ENCODE measurements at places on chromosomes 11 and 22.
A peak's percentile ranks its signal among the peaks of the same experiment; 100 is the strongest.

DNA sequence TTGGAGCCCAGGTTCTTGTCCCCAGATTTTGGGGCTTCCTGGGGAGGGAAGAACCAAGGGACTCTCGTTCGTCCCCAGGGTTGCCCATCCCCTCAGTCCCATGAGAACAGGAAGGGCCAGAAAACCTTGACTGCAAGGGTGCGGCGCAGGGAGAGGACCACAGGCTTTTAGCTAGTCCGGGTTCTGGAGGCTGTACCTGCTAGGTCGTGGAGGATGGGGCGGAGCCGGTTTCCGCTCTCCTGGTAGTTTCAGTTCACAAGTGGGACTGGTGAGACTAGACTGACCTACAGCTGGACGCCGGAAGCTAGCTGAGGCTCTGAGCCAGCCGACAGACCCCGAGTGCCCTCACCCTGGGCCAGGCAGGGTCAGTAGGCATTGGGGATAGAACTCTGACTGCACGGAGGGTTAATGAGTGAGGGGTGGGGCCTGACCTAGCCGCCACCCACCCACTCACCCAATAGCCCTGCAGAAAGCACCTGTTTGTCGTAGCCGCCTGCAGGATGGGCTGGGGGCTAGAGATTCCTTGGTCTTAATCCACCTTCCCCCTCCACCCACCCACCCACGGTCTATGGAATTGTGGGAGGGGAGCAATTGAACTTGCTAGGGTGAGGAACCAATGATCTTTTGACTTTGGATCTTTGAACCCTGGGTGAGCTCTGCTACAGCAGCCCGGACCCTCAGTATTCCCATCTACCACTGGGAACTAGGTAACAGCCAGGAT is 1.5 kb downstream of the MAFF start:
- H3K4me1 ChIP-seq, result peaks cover 37% of the 10 kb centered on the region
- no peaks in the 10 kb centered on the region for H3K36me3 ChIP-seq
- H3K4me3 ChIP-seq, result peak overlapping the region; percentile 75
- DNase-seq, result no peak

DNA sequence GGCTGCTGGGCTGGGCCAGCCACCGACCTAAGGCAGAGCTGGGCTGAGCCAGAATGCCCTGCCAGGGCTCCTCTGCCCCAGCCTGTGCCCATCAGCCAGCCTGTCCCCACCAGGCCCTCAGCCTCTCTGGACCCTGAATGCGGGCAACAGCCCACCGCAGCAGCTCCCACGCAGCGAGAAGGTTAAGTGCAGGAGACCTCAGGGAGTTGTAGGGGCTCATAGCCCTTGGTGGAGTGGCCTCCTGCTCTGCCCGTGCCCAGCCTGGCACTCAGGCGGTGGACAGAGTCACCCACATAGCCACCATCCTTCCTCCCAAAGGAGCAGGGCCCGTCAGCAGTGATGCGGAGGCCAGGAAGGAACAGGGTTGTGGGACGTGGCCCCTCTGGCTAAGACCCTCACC is 19.1 kb downstream of the WNT7B start:
- no peak overlapping the region for H3K4me3 ChIP-seq
- H3K36me3 ChIP-seq, result no peaks in the 10 kb centered on the region
- no peak for DNase-seq
- no peak overlapping the region for H3K27ac ChIP-seq
- H3K4me1 ChIP-seq, result no peaks in the 10 kb centered on the region

GRCh38 chr11:5620651-5621521 is 3.9 kb upstream of the TRIM34 start:
- no peaks in the 10 kb centered on the region for H3K27me3 ChIP-seq
- no peak for DNase-seq

DNA sequence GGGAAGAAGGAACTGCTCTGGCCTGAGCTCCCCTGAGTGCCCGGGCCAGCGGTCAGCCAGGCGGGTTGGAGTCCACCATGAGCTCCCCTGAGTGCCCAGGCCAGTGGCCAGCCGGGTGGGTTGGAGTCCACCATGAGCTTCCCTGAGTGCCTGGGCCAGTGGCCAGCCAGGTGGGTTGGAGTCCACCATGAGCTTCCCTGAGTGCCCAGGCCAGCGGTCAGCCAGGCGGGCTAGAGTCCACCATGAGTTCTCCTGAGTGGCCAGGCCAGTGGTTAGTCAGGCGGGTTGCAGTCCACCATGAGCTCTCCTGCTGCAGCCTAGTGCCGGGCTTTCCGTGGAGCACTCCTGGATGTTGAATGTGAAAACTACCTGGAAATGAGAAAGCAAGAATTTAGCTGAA is 844.0 kb downstream of the TBC1D22A start:
- peaks cover 2% of the 10 kb centered on the region for H3K27me3 ChIP-seq
- H3K27ac ChIP-seq, result no peak overlapping the region
- H3K36me3 ChIP-seq, result no peaks in the 10 kb centered on the region
- DNase-seq, result no peak

- no peaks in the 10 kb centered on the region for H3K36me3 ChIP-seq
- H3K4me1 ChIP-seq, result no peaks in the 10 kb centered on the region
- no peak overlapping the region for H3K27ac ChIP-seq
- H3K4me3 ChIP-seq, result no peak overlapping the region
- no peak for DNase-seq
These were observed 125.1 kb downstream of the SERGEF start for GRCh38 chr11:17887779-17888178.

- H3K27me3 ChIP-seq, result no peaks in the 10 kb centered on the region
- DNase-seq, result no peak
- no peak overlapping the region for H3K4me3 ChIP-seq
- no peak overlapping the region for H3K27ac ChIP-seq
These were observed 15.9 kb downstream of the INCENP start for GRCh38 chr11:62139526-62140303.

DNA sequence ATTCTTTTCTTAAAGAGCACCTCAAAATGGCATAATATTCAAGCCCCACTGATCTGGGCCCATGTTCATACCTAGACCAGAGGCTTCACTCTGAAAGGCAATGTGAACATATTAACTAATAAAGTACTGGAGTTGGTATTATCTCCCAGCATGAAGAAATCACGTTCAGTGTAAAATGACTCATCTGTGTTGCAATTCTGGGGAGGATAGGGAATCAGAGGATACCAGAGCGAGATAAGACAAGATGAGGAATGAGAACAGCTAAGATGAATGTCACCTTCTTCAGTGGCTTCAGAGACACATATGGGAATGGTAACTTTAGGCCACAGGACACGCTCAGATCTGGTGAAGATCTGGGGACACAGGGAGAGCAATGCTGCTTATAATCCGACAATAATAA is 121.1 kb downstream of the NTM start:
- H3K27ac ChIP-seq, result no peak overlapping the region
- no peaks in the 10 kb centered on the region for H3K4me1 ChIP-seq
- H3K27me3 ChIP-seq, result no peaks in the 10 kb centered on the region
- no peak overlapping the region for H3K4me3 ChIP-seq

- no peak overlapping the region for H3K27ac ChIP-seq
- H3K4me1 ChIP-seq, result no peaks in the 10 kb centered on the region
- H3K36me3 ChIP-seq, result no peaks in the 10 kb centered on the region
- peaks cover 19% of the 10 kb centered on the region for H3K27me3 ChIP-seq
- no peak overlapping the region for H3K4me3 ChIP-seq
These were observed 944 bp upstream of the SCGB1D2 start for GRCh38 chr11:62241095-62241494.

DNA sequence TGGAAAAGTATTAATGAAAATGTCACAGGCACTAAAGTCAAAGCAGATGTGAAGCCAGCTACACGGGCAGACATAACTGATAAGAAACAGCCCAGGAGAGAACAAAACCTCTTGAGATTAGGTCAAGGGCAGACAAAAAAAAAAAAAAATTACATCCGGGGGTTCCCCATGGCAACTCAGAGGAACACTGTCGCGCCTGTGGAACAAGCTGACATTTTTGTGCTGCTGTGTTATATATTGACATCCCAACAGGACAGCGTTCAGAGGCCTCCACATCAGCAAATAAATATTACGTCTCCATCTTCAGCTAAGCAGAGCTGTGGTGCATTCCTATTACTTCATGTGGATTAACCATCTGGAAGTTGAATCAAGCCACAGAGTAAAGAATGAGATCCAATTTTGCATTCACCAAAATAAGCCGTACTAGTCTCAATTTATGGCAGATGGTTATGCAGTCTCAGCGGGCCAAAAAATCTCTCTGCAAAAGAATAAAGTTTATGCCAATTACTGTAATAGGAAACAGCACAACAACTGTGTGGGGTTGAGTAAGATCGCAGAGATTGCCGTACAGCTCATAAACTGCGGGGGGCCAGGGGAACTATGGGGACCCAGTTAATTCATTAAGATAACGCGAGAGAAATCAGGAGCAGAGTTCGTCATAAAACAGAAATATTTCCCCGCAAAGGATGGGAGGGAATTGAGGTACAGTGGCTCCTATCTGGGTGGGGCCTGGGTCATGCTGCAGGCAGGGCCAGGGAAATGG is 41.3 kb upstream of the MN1 start:
- no peaks in the 10 kb centered on the region for H3K4me1 ChIP-seq
- H3K4me3 ChIP-seq, result no peak overlapping the region
- H3K27ac ChIP-seq, result no peak overlapping the region
- DNase-seq, result no peak
- no peaks in the 10 kb centered on the region for H3K27me3 ChIP-seq

GRCh38 chr11:78268591-78269410 is 80.1 kb downstream of the USP35 start:
- no peak for DNase-seq
- peaks cover 5% of the 10 kb centered on the region for H3K4me1 ChIP-seq
- H3K27me3 ChIP-seq, result no peaks in the 10 kb centered on the region
- peaks cover 10% of the 10 kb centered on the region for H3K36me3 ChIP-seq
- H3K27ac ChIP-seq, result no peak overlapping the region
- H3K4me3 ChIP-seq, result no peak overlapping the region

DNA sequence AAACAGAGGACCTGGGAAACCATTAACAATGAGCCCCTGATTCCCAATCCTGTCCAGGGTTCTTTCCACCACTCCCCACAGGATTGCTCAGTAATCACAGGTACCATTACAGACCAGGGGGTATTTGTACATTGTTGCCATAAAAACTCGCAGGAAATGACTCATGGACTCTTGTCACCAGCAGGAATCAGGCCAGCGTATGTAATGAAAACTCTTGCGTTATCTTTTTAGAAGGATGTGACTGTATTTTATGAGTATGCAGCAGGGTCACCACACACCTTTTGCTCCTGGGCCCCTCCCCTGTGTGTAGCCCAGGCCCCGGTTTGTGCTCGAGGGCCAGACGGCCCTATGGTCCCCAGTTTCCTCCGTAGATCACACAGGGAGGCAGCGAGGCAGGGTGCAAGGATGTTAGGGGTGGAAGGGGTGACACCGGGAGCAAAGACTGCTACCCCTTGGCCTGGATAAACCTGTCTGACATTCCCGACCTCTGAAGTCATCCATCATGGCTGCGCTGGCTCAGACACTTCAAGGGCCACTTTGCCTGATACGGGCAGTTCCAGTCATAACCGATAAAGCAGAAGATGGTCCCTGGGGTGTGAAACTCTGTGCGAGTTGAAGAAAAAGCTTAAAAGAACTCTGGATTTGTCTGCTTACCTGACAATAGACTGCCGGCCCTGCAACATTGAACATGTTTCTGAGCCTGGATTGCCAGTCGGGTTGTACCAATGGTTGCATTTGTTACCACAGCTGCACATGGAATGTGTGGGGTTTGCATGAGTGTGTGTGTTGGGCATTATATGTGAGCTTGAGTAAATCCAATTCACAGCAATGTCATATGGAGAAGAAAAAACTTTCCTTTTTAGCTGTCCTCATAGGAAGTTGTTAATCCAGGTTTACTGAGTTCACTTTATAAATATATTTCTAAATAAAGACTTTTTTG is 56.9 kb downstream of the MICAL2 start:
- no peaks in the 10 kb centered on the region for H3K27me3 ChIP-seq
- peak; percentile 80 for DNase-seq
- H3K36me3 ChIP-seq, result no peaks in the 10 kb centered on the region

- H3K4me3 ChIP-seq, result no peak overlapping the region
- H3K36me3 ChIP-seq, result no peaks in the 10 kb centered on the region
- H3K4me1 ChIP-seq, result no peaks in the 10 kb centered on the region
- DNase-seq, result no peak
- peaks cover 1% of the 10 kb centered on the region for H3K27me3 ChIP-seq
- H3K27ac ChIP-seq, result no peak overlapping the region
These were observed 804.2 kb downstream of the NTM start for GRCh38 chr11:132174362-132175255.

DNA sequence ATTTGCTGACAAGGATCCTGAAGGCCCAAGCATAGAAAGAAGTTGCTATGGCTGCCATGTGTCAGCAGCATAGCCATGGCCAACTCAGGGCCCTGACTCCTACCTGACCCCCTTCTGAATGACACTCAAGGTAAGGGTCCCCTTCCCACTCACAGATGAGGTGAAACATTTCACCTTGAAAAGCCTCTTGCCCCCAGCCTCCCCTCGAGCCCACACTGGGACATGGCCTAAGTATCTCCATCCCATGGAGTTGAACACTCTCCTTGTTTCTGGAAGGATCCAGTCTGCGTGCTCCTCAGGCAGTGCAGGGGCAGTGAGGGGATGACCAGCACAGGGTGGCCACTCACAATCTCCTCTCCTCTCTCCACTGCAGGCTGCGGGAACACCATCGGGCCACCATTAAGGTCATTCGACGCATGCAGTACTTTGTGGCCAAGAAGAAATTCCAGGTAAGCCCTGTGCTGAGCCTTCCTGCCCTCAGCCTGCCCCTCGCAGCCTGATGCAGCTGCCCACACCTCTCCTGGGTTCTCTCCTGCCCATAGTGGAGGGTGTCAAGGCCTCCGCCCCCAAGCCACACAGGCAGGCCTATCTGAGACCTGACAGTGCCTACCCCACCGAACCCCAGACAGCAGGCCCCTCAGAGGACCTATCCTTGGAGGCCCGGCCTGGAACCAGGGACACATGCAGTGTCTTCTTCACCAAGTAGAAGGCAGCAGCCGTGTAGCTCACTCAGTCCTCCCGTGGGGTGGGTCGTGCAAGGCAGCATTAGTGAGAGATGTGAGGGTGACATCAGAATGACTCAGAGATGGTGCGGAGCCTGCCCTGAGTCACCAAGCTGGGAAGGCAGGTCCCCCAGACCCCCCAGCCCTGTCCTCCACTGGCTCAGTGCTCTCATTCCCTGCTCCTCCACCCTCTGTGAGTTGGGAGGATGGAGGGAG is 68.9 kb upstream of the KCNQ1OT1 start:
- no peak overlapping the region for H3K4me3 ChIP-seq
- DNase-seq, result no peak
- peaks cover 12% of the 10 kb centered on the region for H3K4me1 ChIP-seq
- no peaks in the 10 kb centered on the region for H3K36me3 ChIP-seq
